ENCODE measurements at places on chromosomes 2 and 18.

GRCh38 chr2:103527278-103527677 is 765.4 kb downstream of the TMEM182 start:
- DNase-seq, result no peak

DNA sequence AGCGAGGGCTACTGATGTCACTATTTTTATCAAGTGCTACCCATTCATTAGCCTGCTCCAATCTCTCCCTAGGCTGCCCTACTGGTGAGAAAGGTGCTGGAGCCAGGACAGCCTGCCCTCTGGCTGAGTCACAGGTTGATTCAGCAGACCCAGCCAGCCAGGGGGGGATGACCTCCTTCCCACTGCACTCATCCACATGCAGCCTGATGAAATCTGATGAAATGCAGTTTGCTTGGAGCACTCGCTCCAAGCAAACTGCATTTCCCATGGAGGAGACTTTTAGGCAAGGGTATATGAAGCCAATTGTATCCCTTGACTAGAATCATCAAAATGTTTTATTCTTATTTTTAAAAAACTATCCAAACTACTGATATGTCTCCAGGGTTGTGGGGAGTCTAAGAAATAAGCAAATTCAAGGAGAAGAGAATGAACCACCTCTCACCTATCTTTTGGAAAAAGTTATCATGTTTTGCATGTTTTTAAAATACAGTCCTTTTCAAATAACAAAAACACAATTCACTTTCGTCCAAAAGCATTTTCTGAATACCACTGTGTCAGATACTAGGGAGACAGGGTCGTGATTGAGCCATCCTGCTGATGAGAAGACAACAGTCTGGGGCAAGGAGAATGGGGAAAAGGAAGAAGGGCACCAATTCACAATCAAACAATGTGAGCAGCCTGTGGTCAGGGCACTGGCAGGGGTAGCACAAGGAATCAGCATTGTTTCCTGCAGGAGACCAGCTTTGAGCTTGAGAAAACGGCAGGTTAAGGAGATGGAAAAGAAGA is 128.3 kb downstream of the AFF3 start:
- DNase-seq, result no peak

DNA sequence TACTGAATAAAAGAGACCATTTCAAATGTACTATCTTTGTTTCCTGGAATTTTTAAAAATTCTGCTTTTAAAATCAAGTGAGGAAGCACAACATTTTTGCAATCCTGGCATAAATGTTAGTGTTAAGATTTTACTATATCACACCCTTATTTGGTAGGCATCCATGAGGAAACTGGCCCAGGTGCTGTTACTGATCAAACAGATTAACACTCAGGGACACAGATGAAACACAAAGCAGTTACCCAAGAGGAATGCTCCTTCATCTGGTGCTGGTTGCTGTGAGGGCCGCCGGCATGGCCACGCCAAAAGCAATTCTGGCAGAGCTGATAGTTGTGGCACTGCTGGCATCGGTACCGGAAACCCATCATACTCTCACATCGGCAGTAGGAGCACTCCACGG is 96.8 kb downstream of the DTNB start:
- no peak for DNase-seq

- DNase-seq, result no peak
Observed at GRCh38 chr2:54262015-54262765, 6.2 kb upstream of the TSPYL6 start.

DNA sequence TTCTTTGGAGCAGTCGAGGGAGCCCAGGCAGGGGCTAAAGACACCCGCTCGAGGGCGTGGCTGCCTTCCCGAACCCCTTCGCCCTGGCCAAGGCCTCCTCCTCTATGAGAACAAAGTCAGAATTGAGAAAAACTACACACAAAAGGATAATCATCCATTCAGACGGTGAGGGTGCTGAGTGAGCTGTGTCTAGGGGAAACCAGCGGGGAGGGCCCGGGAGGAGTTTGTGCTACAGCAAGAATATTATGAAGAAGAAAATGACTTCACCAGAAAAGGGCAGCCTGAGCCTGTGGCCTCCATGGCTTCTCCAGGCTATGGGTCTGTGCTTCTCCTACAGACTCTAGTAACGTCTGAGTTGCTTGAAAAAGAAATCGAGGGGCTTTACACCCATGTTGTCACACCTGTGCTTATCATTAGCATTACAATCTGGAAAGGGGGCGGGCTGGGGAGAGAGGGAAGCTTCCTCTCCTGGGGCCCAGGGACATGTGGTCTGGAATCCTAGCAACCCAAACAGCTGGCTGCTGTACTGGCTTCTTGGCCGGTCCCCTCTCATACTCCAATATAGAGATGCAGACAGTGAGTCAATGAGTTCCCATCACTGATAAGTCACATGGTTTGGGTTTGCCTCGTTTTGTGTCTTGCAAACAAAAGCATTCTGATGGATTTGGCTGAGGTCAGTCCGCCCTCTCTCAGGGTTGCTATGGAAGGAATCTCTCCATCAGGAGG is 52.0 kb upstream of the ARL4C start:
- no peak for DNase-seq

DNA sequence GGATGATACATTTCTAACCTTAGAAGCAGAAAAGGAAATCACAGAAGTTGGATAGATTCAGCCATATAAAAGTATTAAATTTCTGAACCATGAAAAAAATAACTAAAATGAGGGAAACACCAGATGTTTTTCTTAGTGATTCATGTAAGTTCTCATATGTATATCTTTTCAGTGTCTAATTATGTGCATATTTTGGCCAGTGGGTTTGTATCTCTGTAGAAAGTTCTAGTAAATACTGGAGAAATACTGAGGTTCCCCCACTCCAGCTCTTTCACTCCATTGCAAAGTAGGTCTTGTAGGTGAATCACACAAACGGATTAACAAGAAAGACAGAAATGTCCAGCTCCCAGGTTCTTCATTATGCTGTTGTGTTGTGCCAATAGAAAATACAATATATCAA is 222.3 kb downstream of the NEDD4L start:
- DNase-seq, result no peak

DNA sequence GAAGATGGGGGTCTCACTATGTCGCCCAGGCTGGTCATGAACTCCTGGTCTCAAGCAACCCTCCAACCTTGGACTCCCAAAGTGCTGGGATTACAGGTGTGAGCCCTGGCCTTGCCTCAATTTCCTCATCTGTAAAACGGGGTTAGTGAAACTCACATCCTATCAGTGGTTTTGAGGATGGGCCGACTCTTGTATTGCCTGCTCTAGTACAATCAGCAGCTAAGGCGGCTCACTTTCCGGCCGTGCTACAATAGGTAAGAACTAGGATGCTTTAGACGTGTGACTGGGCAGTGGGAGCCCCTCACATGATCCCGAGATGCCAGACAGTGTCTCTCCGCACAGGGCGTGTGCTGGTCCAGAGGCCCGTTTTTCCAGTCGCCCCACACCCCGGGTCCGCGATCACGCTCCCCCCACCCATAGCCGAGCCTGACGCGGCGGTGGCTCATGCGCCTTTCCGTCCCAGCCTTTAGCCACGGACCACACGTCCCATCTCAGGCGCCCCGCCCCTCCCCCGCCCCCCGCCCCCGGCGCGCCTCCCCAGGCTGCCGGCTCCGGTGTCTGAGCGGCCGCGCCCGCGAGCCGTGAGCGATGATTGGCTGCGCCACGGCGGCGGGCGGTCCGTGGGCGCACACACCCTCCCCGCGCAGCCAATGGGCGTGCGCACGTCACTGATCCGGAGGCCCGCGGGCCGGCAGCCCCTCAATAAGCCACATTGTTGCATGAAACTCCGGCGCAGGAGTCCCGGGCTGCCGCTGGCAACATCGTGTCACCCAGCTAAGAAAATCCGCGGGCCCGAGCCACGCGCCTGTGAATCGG is at the start of gene HK2:
Gene HK2, plus strand, starts transcription at position 710 of the 816 bp plus-strand sequence. CDS start 454 bp downstream, outside the sequence.
- DNase-seq, result peak; percentile 68

DNA sequence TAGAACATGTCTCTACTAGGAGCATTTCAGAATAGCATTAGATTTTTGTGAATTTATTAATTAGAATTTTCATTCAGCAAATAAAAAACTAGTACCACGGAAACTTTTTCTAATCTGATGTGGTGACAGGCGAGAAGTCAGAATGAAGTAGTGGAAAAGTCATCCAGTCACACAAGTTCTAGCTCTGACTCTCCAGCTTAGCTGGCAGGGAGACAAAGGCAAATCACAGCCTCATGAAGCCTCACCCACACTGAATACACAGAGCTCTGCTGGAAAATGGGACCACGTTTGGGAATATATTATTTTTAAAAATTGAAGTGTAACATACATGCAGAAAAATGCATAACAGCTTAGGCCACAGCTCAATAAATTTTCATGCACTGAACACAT is 86.1 kb downstream of the L3MBTL4 start:
- DNase-seq, result no peak

GRCh38 chr2:6927186-6927585 is 10.0 kb downstream of the RNF144A start:
- no peak for DNase-seq

GRCh38 chr2:74137651-74138599 is 9.8 kb downstream of the BOLA3 start:
- no peak for DNase-seq

- no peak for DNase-seq
Observed at GRCh38 chr2:220891405-220891804, 680.7 kb downstream of the EPHA4 start.

Data from T-helper 9 cell (primary cell).